NCI-H1417 treated with DMSO at 0.1 percent for 48 hours (cell line): ENCODE measurements at places on chromosomes 1 and 21.

GRCh38 chr1:21052034-21052433 lies 124.7 kb downstream of the EIF4G3 start:
- DNase-seq: no peak

GRCh38 chr1:13666317-13666716 lies 33.7 kb upstream of the PRDM2 start:
- no peak for DNase-seq

DNA sequence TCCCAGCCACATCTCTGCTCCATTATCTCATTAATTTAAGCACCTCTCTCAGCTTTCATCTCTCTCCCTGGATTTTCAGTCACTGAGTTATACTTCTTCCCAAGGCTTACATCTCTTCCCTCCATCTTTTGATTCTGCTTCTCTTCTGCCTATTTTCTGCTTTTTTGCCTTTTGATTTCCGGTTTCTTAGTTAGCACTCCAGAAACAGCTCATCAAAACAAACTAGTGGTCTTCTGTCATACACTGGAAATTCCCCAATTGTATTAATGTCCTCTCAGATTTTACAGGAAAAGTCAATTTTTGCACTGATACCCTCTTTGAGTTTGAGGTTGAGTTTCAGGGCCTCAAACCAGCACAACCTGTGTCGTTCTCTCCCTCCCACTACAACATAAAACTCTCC lies 1.5 kb downstream of the LCE3E start:
- DNase-seq: no peak

- DNase-seq: no peak
Measured at GRCh38 chr1:224433041-224433691, 1.4 kb downstream of the WDR26 start.

- no peak for DNase-seq
Measured at GRCh38 chr21:38802050-38803026, 3.4 kb upstream of the ETS2 start.

DNA sequence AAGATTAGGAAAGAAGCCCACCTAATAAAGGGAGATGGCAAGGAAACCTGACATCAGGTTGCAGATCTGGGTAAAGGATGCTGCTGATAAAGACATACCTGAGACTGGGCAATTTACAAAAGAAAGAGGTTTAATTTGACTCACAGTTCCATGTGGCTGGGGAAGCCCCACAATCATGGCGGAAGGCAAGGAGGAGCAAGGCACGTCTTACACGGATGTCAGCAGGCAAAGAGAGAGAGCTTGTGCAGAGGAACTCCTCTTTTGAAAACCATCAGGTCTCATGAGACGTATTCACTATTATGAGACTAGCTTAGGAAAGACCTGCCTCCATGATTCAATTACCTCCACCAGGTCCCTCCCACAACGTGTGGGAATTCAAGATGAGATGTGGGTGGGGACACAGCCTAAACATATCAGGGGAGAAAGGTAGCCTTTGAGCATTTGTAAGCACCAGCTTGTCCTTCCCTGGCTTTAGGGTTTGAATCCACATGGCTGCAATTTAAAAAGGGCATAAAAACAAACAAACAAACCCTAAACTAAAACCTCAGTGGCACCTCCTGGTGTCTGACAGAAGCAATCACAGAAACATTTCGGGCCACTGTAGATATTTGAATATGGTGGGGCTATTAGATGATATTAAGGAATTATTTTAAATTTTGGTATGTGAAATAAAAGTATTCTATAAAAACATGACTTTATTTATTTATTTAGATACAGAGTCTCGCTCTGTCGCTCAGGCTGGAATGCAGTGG lies 33.1 kb downstream of the SLC2A7 start:
- DNase-seq: no peak

- DNase-seq: no peak
Measured at GRCh38 chr21:42413500-42413899, 9.8 kb downstream of the UBASH3A start.

DNA sequence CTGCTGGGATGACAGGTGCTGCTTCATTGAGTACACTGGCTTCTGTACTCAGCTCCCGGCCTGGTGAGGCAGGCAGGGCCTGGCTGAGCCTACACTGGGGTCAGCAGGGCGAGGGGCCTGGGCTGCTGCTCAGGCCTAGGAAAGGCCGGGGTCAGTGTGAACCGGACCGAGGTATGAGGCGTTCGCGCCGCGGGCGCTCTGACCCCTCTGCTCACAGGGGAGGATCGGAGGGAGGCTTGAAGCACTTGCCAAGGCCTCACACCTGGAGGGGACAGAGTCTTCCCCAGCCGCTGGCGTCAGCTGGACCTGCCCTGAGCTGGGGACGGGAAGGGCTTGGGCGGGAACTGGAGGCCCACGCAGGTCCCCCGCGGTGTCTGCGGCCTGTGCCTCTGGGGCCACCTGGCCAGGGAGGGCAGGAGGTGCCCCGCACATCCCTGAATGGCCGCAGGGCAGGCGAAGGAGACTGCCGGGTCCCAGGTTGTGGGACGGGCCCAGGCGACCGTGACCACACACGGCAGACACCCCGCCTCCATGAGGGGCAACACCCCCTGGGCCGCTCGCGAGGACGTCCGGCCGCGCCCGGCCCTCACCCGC lies 466 bp downstream of the PEX10 start:
- DNase-seq: no peak

GRCh38 chr1:48105165-48105564 lies 108.0 kb upstream of the TRABD2B start:
- no peak for DNase-seq

- peak; percentile 16 for DNase-seq
Measured at GRCh38 chr1:23772049-23772853, 6.0 kb upstream of the PITHD1 start.

GRCh38 chr1:219383281-219383680 lies 209.6 kb downstream of the LYPLAL1 start:
- DNase-seq: no peak

GRCh38 chr1:34681480-34682451 lies 73.1 kb upstream of the GJB5 start:
- no peak for DNase-seq

GRCh38 chr1:236673289-236673919 lies 12.9 kb upstream of the ACTN2 start:
- no peak for DNase-seq

DNA sequence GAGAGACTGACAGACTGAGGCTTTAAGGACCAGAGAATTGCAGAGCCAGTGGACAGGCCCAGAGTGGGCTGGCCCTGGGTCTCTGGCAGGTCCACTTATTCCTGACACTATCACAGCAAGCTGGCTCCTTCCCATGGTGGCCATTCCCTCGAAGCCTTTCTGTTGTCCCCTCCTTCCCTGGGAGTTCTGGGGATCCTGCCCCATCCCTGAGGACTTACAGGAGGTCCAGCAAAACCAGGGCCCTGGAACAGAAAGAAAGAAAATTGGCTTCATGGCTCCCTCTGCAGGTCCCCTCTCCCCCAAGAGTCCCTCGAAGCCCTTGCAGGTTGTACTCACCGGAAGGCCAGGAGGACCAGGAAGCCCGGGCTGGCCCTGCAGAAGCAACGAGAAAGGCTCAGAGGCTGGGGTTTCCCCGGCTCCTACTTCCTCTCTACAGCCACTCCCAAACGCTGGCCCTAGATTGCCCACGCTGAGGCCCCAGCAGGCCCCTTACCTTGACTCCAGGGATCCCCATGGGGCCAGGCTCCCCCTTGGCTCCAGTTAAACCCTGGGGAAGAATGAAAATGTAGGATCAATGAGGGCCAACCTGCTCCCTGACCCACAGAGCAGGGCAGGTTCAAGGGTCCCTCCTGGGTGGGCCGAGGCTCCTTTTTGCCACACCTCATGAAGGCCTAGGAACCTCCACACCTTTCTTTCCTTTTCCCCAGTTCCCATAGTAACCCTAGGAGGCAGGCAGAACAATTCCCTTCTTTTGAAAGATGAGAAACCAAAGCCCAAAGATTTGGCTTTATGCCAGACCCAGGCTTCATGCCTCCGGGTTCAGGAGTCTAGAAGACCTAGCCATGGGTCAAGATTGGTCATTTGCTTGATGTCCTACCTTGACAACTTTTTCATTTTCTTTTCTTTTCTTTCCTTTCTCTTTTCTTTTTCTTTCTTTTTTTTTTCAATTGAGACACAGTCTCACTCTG lies 4.6 kb downstream of the COL9A2 start:
- no peak for DNase-seq

- no peak for DNase-seq
Measured at GRCh38 chr1:37476460-37477197, 2.2 kb downstream of the ZC3H12A start.

DNA sequence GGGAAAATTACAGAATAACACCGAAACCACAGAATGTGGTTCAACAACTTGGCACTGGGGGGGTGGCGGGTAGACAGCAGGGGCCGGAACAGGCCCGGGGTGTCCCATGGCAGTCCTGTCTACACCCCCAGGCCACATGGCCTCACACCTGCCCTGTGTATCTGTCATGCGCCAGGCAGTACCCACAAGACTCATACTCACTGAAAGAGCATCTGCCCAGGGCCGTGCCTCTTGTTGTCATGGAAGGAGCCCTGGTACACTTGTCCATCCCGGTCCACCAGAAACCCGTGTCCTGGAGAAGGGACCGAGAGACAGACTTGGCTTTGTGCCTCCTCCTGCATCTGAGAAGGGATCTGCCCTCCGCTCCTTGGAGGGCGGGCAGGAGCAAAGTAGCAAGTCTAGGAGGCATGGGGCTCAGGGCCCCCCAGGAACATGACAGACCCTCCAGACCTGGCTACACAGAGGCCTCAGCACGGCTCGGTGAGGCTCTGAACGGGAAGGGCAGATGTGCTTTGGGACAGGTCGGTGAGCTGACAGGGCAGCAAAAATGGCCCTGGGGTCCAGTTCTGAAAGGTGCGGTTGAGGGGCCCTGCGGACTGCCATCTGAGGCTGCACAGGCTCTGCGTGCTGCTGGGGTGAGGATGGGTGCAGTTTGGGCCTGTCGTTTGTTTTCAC lies 5.6 kb downstream of the MORN1 start:
- no peak for DNase-seq

DNA sequence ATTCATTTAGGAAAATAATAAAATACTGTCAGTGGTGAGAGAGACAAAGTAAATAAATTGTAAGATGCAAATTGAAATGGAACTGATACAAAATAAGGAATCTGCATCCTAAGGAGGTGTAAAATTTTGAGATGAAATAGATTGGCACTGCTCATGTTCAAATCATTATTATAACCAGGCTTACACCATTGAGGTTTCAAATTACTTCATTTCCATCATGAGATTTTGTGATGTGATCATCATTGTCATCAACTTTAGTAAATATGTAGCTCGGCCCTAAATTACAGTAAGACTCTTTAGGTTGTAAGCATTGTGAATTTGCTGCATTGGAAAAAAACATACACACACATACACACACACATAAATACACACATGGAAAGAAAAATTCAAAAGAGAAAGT lies 123.4 kb downstream of the SDCCAG8 start:
- no peak for DNase-seq

DNA sequence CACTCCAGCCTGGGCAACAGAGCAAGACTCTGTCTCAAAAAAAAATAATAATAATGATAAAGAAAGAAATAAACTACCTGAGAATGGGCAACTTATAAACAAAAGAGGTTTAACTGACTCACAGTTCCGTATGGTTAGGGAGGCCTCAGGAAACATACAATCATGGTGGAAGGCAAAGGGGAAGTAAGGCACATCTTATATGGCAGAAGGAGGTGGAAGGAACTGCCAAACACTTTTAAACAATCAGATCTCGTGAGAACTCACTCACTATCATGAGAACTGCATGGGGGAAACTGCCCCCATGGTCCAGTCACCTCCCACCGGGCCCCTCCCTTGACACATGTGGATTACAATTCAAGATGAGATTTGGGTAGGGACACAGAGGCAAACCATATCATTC lies 6.3 kb upstream of the EGLN1 start:
- no peak for DNase-seq

DNA sequence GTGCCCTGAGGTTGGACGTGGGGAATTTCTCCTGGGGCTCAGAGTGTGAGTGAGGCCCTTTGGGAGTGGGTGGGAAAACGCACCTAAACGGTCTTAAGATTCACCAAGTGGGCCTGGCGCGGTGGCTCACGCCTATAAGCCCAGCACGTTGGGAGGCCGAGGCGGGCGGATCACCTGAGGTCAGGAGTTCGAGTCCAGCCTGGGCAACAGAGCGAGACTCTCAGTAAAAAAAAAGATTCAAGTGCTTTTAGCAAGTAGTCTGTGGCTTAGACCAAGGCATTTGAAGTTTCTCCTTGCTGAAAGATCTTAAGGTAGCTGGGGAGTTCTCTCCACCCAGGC lies 1.4 kb downstream of the RPS8 start:
- no peak for DNase-seq

GRCh38 chr1:2881556-2881955 lies 80.1 kb upstream of the TTC34 start:
- DNase-seq: no peak

DNA sequence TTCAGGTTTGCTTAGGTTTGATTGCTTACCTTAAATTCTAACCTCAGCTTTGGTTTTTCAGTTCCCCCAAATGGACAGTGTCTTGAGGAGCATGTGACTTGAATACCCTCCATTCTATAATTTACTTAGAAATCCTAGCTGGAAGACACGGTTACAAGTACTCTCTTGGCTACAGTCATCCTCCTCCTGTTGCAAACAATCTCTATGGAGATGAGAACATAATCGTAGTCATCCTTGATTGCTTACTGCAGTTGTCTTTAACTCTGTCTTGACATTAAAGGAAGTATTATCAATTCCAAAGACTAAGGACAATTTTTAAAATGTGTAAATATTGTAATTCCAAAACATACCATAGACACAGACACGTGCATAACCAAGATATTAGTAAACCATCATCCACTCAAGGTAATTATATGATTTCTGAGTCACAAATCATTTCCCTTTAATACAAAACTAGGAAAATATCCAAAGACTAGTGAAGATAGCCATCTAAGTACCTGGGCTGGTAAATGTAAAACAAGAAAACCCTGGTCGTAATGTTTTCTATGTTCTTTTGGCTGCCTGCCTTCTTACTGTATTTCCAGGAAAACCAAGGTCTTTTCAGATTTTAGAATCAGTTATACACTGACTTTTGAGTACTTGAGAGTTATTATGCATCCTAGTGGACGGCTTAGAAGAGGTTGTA lies 149.9 kb downstream of the CHRM3 start:
- DNase-seq: no peak

DNA sequence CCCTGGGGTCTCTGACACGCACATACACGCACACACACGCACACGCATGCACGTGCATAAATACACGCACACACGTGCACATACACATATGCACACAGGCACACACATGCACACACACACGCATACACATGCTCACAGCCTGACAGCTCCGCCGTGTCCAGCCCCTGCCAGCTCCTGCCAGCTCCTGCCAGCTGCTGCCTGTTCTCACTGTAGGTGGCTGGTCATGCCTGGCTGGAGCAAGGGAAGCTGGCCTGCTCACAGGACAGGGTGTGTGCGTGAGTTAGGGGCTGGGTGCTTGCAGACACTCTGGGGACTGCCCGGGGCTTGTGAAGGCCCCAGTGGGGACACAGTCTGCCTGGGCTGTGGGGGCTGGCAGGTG lies 4.9 kb downstream of the PLCH2 start:
- no peak for DNase-seq

- DNase-seq: no peak
Measured at GRCh38 chr1:192038567-192038966, 119.7 kb upstream of the RGS18 start.
